ENCODE measurements at places on chromosomes 13 and 19.

DNA sequence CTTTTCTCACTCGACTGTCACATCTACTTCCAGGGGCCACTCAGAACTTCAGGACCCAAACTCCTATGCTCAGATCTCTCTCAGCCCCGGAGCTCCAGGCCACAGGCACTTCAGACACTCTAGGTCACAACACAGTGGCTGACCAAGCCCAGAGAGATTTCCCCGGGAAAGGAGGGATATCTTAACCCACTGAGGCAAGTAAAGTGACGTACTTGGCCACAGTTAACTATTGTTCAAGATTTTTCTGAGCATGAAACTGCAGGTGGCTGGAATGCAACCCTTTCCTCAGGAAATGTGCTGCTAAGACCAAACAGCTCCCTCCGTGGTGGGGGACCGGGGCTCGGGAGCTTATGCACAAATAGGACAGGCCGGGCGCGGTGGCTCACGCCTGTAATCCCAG is 23.9 kb downstream of the OPA3 start:
- no peak for DNase-seq

DNA sequence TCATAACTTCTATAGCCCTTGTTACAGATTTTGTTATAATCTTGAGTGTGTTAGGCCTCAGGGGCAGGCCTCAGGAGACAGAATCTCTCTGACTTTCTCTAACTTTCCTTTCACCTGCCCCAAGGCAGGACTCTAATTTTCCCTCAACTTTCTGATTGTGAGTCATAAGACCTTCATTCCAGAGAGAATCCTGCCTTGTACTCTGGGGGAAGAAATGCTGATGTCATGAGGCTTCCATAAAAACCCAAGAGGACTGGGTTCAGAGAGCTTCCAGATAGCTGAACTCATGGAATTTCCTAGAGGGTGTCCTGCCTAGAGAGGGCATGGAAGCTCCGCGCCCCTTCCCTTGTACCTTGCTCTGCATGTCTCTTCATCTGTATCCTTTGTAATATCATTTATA is 5.3 kb upstream of the KBTBD6 start:
- DNase-seq, result no peak

GRCh38 chr19:35146746-35147459 is 3.8 kb downstream of the FXYD7 start:
- no peak for DNase-seq

GRCh38 chr13:27627380-27627779 is 5.7 kb downstream of the POLR1D start:
- no peak for DNase-seq

DNA sequence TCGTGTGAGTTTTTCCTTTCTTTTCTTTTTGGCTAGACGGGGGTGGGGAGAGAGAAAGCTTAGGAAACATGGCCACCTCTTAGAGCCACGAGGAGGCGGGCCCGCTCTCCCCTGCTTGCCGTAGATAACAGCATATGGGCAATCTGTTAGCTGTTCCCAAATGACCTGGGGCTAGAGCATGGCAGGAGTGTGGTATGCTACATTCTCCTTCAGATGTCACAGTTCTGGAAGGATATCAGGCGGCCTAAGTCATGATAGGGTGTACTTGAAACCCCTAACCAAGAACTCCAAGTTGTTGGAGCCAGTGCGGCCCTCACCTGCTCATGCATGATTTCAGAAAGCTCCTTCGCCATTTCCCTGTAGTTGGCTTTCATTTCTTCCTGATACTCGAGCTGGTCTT is 44.3 kb upstream of the SLC15A1 start:
- DNase-seq, result no peak

- no peak for DNase-seq
Observed at GRCh38 chr13:99221567-99222239, 21.0 kb downstream of the UBAC2 start.

- no peak for DNase-seq
Observed at GRCh38 chr19:13037731-13038130, 42.5 kb downstream of the NFIX start.

- peak; percentile 1 for DNase-seq
Observed at GRCh38 chr13:52158629-52159158, 703 bp downstream of the NEK3 start.

GRCh38 chr13:47087841-47088240 is 191.0 kb upstream of the HTR2A start:
- no peak for DNase-seq

GRCh38 chr19:8017808-8018207 is 12.4 kb upstream of the ELAVL1 start:
- DNase-seq, result peak; percentile 29

- no peak for DNase-seq
Observed at GRCh38 chr13:28173793-28174192, 35.4 kb downstream of the PAN3 start.

DNA sequence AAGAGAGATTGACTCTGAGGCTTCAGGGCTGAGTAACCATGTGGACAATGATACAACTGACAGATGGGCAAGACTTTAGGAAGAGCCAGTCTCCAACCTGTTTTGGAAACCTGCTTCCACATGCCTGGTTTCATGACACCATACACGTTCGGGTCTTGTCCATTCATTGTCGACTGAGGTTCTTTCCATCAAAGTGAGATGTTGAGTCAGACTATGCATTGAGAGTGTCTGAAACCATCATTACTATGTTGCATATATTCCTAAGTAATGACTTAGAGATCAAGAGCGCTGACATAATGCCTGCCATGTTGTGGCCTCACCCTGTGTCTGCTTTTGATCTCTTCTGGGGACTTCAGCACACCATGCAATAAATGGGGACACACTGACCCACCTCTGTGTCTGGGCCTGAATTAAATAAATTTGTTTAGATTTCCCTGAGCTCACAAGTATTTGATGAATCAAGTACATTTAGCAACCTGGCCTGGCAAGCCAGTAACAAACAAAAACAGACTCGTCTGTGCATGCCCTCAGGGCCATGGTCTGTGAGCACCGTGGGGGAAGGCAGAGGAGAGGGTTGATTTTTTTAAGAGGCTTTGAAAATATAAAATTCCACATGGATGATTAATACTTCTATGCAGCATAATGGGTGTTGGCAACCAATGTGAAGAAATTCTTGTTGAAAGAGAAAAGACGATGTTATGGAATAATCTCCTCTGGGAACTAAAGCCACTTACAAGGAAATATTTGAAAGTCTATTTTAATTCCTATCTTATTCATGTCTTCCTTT is 49.9 kb upstream of the UBAC2 start:
- DNase-seq, result no peak

DNA sequence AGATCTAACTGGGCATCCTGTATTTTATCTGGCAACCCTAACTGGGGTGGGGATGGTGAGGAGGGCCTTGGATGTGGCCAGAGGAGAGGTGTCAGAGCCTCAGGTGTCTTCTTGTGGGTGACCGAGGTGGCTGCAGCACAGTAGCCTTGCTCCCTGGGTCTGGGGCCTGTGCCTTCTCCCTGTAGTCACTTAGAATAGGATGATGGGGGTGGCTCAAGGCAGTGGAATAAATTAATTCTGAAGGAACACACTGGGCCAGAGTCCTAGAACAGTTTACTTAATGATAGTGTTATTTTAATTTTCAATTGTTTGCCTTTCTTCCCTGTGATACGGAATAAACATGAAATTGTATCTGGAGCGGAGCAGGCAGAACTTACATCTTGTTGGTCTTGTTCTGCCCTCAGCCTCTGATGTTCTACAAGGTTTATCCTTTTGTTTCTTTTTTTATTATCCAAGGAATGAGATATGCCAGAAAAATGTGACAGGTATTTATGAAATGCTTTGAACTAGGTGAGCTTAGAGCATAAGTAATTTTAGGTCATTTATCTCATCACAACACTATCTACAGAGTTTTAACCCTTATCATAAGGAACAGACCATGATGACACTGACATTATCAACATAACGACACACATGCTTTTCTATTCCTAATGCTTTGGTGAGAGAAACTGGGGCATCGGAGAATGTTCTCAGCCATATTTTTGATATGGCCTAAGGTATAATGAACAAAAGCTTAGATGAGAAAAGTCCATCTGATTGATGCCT is 51.4 kb downstream of the LRCH1 start:
- DNase-seq, result no peak

- DNase-seq, result no peak
Observed at GRCh38 chr19:28831462-28831861, 381.5 kb downstream of the UQCRFS1 start.

DNA sequence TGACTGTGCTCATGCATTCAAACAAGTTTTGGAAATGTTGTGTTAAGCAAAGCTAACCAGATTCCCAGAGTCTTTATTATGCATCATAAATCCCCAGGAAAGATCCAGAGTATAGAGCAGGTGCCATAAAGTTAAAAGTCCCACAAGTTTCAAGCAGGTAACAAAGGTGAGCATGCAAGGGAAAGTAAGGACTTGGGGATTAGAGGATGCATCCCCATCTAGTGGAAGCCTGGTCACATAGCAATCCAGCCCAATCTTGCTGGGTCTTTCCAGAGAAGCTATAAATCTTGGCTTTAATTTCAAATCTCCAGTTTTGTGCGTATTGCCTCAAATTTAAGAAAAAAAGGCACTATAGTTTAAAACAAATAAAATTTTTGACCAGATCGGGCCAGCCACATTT is 72.7 kb downstream of the ZNF254 start:
- DNase-seq, result no peak

GRCh38 chr19:35311901-35312665 is 16.9 kb upstream of the CD22 start:
- no peak for DNase-seq

GRCh38 chr19:7483720-7484201 is 5.1 kb downstream of the PEX11G start:
- DNase-seq, result no peak

DNA sequence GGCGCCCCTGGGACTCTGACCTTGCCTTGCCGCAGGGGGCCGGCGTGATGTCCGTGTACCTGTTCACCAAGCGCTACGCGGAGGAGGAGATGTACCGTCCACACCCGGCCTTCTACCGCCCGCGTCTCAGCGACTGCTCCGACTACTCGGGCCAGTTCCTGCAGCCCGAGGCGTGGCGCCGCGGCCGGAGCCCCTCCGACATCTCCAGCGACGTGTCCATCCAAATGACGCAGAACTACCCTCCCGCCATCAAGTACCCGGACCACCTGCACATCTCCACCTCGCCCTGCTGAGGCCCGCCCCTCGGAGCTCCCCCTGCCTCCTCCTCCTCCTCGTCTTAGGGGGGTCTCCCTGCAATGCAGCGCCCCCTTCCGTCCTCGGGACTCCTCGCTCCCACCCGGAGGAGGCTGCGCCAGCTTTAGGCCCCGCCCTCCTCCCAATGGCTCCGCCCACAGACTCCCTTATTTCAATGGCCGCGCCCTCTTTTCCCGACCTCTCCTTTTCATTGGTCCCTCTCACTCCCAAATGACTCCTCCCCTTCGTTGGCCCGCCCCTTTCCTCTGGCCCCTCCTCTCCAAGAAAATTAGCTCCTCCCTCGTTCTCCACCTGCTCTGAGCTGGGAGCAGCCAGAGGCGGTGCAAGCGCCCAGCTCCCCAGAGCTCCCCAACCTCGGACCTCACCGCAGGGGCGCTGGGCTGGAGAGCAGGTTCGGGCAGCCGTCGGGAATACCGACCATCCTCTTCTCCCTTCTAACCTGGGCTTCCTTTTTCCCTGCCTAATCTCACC is 20.5 kb upstream of the CACNG8 start:
- no peak for DNase-seq

DNA sequence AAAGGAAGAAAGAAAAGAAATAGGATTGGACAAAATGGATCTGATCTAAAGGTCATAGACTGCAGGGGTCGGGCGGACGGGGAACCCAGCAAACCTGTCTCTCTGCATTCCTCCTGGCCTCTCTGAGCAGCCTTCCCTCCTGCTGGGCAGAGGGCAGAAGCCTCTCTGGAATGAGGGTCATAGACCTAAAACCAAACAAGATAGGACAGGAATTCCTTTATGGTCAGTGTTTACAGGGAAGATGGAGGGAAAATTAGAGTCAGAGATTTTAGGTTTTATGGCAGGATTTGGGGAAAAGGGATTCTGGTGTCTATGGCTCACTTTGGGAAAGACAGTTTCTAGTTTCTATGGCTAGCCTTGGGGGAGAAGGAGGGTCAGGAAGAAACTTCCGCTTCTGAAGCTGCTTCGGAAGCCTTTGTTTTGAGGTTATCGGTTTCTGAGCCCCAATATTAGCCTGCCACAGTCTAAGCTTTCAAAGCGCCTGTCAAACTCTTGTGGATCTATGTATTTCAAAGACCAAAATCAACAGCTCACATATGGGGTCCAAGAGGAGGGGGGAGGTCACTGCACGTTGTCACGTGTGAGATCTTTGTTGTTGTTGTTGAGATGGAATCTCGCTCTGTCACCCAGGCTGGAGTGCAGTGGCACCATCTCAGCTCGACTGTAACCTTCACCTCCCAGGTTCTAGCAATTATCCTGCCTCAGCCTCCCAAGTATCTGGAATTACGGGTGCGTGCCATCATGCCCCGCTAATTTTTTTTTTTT is 18.9 kb upstream of the DPRX start:
- DNase-seq, result no peak

DNA sequence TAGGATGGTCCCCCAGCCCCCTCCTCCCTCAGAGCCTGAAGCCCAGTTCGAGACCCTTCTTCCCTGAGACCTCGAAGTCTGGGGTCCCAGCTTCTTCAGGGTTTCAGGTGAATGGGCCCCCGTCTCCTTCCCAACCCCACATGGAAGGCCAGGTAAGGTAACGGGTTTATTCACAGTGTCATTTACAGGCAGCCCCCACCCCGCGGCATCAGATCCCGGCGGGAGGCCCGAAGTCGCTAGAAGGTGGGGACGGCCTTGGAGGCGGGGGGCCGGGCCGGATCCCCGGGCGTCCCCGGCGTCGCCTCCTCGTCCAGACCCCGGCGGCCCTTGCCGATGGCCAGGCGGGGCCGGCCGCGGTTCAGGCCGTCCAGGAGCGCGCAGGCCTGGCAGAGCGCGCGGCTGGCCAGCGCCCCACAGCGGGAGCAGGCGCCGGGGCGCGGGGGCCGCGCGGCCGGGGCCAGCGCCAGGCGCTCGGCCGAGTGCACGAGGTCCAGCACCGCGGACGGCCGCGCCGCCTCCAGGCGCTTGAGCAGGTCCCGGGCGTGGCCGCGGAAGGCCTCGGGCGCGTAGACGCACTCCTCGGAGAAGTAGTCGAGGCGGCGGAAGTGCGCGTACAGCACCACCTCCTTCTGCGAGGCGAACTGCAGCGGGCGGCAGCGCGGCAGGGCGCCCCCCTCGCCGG is 9.7 kb downstream of the CTU1 start:
- DNase-seq, result no peak

DNA sequence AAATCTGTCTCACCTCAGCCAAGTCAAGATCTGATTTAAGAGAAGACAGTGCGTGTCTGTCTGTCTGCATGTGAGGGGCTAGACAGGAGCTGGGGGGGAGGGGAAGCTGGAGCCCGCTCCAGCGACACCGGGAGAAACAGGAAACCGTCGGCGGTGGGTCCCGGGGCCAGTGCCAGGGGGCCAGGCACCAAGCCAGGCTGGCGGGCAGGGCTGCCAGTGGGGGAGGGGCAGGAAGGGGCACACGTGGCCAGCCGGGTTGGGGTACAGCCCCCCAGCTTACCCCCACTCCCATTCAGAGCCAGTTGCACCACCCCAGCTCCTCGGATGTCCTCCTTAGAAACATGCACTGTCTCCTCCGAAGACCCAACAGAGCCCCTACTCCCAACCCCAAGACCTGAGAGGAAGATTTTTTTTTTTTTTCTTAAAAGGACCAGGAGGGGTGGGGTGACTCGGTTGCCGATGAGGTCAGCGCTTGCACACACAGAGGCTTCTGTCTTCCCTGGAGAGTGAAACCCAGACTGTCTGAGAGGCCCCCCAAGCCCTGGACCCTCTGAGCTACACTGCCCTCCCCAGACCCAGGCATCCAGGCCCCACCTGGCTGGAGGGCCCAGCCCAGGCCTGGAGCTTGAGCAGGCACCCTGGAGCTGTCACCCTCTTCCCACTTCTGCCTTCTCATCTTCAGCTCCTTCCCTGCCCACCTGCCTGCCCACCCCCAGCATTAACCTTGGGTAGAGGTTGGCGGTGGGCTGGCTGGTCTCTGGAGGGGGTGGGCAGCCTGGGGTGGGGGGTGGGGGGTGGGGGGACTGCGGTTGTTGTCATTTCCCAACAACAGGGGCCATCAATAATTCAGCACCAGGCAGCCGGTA is 4.0 kb downstream of the ERF start:
- no peak for DNase-seq

Data from CD4-positive, alpha-beta memory T cell (primary cell).